ENCODE measurements at places on chromosomes 1 and 21.

DNA sequence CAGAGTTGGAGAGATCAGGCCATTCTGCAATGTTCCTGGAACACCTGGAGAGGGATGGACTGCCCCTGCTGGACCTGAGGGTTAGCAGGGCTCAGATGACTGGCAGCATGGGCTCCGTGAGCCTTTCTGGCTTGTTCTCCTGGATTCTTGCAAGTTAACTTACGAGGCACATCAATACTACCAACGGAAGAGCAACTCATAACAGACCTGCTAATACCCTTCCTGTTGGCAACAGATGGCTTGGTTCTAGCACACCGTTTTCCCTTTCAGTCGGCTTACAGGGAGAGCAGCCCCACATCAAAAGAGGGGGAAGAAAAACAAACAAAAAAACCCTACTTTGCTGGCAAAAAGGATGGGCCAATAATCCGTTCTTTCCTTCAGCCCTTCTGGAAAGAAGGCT is 47.9 kb downstream of the SLC66A1 start:
- no peak for DNase-seq

DNA sequence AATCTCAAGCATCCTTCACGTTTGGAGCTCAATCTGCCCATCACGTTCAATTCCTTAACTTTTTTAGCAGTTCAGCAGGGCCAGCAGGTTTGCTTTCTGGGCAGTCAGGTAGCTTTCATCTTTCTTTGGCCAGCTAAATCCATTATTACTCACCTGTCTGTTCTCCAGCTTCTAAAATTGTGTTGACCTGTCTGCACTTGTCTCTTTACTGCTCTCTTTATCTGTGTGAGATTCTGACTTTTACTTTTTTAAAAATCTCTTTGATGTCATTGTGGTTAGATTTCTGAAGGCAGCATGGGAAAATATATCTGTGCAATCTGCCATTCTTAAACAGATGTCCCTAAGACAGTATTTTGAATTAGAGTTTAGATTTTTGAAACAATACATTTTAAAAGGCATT is 24.9 kb upstream of the CYYR1 start:
- DNase-seq, result no peak

GRCh38 chr1:221078260-221078965 is 199.2 kb downstream of the HLX start:
- no peak for DNase-seq

GRCh38 chr1:110207831-110208230 is 2.3 kb upstream of the KCNC4 start:
- peak; percentile 79 for DNase-seq

DNA sequence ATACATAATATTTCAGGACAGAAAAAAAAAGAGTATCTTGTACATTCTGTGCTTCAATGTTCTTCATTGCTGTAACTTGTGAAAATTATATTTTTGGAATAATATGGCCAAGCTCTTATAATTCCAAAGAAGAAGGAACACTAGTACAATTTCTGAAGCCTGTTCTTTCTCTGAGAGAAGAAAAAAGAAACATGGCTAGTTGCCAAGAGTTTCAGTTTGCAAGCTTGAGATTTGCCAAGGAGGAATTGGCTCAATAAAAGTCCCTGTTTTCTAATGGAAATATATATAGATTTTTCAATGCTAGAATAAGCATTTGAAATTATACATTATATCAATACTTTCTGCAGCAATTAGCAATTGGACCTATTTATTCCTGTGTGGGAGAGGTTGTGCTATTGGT is 285.2 kb upstream of the NEGR1 start:
- no peak for DNase-seq

DNA sequence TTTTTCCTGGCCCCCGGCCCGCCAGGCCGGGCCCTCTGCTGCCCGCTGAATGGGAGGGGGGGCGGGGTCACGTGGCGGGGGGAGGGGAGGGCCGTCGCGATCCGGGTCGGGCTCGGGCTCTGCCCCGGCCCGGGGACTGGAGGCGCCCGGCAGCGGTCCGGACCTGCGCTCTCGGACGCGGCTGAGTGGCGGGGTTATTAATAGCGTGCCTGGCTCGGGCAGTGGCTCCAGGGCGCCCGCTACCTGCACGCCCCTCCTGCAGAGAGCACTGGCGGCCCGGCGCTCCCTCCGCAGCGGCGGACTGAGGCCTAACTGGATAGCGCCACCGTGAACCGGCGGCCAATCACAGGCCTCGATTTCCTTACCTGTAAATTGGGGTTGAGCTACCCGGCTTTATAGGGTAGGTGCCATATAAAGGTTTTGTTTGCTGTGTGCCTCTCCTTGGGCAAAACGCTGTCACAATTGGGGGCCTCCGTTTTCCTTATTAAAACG is 28.1 kb downstream of the AHDC1 start:
- DNase-seq, result no peak

DNA sequence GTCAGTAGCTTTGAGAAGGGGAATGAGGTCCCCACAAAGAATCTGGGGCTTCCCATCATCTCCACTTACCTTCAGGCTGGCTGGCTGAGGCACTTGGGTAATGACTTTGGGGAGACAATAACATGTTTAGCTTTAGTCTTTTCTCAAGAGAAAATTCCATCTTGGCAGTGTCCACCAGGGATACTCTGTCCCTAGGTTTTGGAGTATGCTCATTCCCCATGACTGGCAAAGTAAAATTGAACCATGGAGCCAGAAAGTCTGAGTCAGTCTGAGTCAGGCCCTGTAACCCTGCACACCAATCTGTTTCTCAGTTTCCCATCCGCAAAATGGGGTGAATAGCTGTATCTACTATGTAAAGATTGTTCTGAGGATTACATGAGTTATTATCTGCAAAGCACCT is 28.2 kb downstream of the RUNX1 start:
- no peak for DNase-seq

- peak; percentile 85 for DNase-seq
These were observed at the start of gene TTC4 for GRCh38 chr1:54715493-54716298. TSS of gene TTC4 (plus strand) at chr1:54715861. CDS start at chr1:54715909, 48 bp downstream.

- no peak for DNase-seq
These were observed 36.5 kb downstream of the LHX4 start for GRCh38 chr1:180266275-180267210.

DNA sequence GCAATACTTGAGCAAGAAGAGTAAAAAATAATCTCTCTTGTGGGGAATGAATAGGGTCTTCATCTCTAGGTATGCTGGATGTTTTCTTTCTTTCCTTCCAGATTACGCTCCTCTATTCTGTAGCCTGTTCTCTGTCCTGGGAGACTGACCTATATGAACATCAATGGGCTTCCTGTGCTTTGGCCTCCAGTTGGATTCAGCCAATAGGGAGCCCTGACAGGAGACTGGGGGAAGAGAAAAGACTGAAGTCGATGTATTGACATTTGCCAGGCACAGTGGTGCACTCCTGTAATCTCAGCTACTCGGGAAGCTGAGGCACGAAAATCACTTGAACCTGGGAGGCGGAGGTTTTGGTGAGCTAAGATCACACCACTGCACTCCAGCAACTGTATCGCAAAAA is 17.6 kb downstream of the SEMA6C start:
- no peak for DNase-seq

GRCh38 chr1:167248707-167249642 is 28.3 kb downstream of the POU2F1 start:
- no peak for DNase-seq

GRCh38 chr1:8348777-8349472 is 31.0 kb downstream of the SLC45A1 start:
- peak; percentile 72 for DNase-seq

DNA sequence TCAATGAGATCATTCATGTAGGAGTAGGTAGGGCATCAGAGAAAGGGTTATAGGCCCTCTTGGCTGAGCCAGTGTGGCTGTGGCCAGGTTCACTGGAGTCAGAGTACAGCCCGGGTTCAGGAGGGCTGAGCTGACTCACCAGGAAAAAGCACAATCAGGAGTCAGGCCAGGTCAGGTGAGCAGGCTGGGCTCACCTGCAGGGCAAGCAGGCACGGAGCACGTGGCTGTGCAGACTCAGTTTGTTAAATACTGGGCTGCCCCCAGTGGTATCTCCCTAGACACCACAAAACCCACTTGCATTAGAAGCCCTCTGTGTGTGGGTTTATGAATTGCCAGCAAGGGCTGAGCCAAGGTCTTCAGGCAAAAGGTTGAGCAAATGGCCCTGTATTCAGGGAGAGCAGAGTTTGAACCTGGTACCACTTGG is 122.1 kb upstream of the SERBP1 start:
- DNase-seq, result no peak

- no peak for DNase-seq
These were observed 41.8 kb upstream of the BCL10 start for GRCh38 chr1:85318217-85318616.

DNA sequence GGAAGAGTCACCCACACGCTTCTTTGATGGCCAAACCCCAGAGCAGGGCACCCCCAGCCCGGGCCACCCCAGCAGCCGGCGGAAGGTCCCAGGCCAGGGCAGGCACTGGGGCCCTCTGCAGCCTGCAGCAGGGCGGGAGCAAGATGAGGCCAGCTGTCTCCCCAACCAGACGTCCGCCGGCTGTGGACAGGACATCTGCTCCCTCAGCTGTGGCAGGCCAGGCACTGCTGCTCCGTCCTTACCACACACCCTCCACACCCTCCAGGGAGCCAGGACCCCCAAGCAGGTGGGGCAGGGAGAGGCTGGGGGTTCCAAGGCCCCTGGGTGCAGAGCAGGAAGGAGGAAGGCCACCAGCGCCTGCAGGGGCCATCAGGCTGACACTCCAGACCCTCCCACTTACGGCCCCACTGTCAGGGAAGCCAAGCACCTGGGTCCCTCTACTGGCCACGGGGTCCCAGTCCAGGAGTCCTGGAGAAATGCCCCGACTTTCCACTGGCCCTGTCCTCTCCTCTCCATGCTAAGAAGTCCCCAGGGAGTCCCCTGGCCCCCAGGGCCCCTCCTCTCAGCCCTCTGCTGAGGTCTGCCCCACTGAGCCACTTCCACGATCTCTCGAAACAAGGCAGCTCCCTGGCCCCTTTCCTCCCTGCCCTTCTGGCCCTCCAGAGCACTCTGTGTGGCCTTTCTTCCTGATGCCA is 5.6 kb downstream of the WNT9A start:
- no peak for DNase-seq

DNA sequence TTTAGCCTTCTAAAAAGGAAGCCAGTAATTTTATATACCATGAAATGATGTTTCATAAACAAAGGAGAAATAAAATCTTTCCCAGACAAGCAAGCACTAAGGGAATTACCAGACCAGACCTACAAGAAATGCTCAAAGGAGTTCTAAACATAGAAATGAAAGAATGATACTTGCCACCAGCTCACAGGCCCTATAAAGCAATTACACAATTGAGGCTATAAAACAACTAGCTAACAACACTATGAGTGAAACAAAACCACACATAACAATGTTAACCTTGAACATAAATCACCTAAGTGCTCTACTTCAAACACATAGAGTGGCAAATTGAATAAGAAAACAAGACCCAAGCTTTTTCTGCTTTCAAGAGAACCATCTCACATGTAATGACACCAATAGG is 123.8 kb downstream of the BARHL2 start:
- no peak for DNase-seq

GRCh38 chr1:23928789-23929188 is 15.6 kb upstream of the CNR2 start:
- DNase-seq, result no peak

GRCh38 chr1:44610527-44611148 is 63.6 kb downstream of the TMEM53 start:
- no peak for DNase-seq

DNA sequence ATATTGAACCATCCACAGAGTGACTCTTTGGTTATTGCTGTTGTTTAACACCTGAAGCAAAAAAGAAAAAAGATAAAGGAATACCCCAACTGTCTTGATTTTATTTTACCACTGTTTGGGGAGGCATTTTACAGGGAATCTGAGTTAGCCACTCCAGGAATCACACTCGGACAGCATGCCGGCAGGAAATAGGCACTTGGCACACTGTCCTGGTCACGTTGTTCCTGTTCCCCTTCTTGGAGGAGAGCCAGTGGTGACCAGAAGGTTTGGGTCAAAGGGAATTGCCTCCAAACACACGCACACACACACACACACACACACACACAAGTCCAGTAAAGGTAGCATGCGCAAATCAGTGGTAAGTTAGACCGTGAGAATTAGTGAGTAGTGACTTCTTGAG is 13.8 kb downstream of the RGS4 start:
- DNase-seq, result no peak

- DNase-seq, result no peak
These were observed 9.3 kb downstream of the C1QB start for GRCh38 chr1:22662318-22662717.

GRCh38 chr21:36288651-36289243 is 31.2 kb upstream of the MORC3 start:
- DNase-seq, result peak; percentile 47

DNA sequence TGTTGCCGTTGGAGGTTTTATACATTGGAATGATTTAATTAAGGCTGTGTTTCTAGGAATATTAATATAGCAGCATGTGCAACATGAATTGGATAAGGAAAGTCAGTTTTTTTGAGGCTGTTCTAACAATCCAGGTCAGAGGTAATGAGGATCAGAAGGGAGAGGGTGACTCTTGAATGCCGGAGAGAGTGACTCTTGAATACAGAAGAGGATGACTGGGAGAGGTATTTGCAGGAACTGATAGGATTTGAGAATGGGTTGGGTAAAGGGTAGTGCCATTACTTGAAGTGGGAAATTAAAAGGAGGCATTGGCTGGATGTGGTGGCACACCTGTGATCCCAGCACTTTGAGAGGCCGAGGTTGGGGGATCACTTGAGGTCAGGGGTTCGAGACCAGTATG is 55.6 kb upstream of the MACF1 start:
- no peak for DNase-seq

DNA sequence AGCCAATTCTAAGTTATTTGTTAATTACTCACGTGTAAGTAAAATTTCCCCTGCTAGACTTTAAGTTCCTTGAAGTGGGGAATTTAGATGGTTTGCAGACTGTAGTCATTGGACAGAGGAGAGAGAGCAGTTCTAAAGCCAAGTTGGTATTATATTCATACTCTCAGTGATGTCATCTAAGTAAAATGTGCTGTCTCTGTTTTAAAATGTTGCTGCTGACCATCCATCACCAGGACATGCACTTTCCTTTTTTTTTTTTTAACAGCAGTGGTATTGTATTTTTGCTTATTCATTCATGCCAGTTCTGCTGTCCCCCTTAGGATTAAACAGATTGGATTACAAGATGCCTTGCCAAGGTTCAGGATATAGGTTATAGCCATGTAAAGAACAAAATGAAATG is 2.3 kb downstream of the TTLL7 start:
- no peak for DNase-seq

- DNase-seq, result no peak
These were observed 78.4 kb upstream of the POU3F1 start for GRCh38 chr1:38125016-38125415.
